ENCODE measurements at places on chromosomes 5 and 9.

GRCh38 chr5:90641528-90641927 lies 82.9 kb downstream of the ADGRV1 start:
- DNase-seq = no peak

DNA sequence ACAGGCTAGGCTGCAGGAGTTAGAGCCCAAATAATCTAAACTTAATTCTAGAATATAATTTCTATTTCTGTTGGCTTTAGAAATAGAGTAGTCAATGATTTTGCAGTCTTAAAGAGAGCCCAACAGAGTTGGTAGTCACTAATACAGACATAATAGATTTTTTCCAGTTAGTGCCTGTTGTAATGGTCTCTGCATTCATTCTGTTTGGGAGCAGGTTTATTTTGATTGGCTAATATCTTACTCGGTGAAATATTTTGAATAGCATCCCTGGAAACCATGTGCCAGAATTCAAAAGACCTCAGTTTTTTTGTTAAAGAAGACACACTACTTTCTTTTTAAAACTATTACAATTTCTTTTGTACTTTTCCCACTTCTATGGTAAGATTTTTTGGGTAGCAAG lies 107.2 kb downstream of the RASGRF2 start:
- DNase-seq = no peak

- DNase-seq = no peak
These were observed 286 bp upstream of the BSPRY start for GRCh38 chr9:113349066-113349444.

- no peak for DNase-seq
These were observed 569.5 kb upstream of the WWC1 start for GRCh38 chr5:167721926-167722440.

GRCh38 chr5:134175921-134176510 lies 734 bp downstream of the SKP1 start:
- peak; percentile 29 for DNase-seq

DNA sequence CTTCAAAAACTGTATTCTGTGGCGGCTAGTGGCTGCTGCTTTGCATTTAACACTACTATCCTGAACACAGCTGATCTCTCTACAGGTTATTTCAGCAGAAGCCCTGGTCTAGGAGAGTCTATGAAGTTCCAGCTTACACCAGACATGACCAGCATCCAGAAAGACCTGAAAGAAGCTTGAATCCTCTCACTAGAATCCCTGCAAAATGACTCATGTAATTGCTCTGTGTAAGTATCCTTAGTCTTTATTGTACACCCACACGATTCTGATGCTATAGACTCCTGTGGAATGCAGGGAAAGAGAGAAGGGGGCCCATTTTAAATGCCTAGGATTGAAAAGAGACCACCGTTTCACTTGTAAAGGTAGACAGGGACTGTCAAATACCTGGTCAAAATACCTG lies 859 bp upstream of the GRIA1 start:
- no peak for DNase-seq

GRCh38 chr9:114037249-114037648 lies 40.9 kb downstream of the AMBP start:
- DNase-seq = no peak

DNA sequence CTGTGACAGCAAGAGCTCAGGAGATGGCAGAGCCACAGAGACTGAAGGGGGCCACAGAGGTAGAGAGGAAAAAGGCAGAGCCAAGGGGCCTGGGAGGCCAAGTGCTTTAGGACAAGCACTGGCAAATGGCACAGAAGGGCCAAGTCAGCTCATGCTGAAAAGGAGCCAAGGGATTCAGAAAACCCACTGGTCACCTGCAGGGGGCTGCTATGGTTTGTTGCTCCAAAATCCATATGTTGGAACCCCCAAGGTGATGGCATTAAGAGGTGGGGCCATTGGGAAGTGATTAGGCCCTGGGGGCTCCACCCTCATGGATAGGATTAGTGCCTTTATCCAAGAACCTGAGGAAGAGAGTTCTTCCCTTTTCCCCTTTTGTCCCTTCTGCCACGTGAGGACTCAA lies 165.4 kb downstream of the ARSB start:
- no peak for DNase-seq

- DNase-seq = no peak
These were observed 599.3 kb upstream of the SGCD start for GRCh38 chr5:155727512-155728145.

DNA sequence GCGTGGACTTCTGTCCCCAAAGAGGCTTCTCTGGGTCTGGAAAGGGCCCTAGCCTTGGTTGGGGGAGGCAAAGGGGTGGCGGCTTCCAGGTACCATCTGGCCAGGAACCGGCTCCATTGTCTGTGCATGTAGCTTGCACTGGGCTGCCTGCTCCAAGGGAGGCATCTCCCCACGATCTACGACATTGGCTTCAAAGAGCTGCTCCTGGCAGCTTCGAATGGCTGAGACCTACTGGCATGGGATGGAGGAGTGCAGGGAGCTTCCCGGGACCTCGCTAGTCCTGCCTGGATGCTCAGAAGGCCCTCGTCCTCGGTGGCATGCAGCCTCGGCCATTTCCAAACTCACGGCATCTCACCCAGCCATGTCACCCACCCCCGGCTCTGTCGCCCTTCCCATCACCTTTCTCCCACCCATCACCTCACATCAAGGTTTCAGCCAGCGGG lies 137.8 kb downstream of the KCNIP1 start:
- DNase-seq = no peak

GRCh38 chr5:17123010-17123409 lies 94.4 kb upstream of the BASP1 start:
- DNase-seq = no peak

- DNase-seq = no peak
These were observed 5.5 kb upstream of the SHB start for GRCh38 chr9:38074441-38074961.

GRCh38 chr5:54229041-54229780 lies 81.2 kb downstream of the ARL15 start:
- peak; percentile 62 for DNase-seq

GRCh38 chr5:107774316-107774715 lies 103.6 kb upstream of the EFNA5 start:
- DNase-seq = no peak

DNA sequence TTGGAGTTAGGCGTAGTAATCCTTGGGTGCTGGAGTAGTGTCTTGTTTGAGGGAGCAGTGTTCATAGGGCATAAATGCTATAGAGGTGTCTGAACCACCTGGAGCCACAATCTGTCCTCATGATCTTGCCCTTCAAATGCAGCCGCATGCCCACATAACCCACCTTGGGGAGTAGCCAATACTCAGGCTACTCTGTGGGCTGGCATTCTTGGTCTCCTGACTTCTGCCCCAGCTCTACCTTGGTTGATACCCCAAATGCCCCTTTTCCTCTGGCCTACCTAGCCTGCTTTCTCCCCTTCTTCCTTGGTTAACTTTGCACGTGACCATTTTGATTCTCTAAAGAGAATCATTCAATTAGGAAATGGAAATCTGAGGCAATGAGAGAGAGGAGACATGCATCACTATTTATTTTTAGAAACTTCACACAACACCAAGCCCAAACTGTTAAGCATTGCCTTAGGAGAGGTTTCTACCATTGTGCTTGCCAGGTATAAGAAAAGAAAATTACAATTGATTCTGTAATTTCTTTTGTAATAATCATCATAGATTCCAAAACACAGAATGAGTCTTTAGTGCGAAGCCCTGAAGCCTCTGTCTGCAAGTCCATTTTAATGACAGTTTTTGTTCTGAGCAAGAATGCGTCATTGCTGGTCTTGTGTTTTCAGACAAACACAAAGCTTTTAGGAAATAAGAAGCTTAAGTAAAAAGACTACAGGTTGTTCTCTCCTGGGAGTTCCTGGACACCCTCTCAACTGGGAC lies 135.2 kb downstream of the C9orf152 start:
- no peak for DNase-seq

GRCh38 chr5:135995976-135996375 lies 32.8 kb upstream of the TGFBI start:
- DNase-seq = no peak

- no peak for DNase-seq
These were observed 12.5 kb upstream of the WNK2 start for GRCh38 chr9:93171261-93171990.

GRCh38 chr5:158436271-158437065 lies 577.5 kb upstream of the CLINT1 start:
- no peak for DNase-seq

DNA sequence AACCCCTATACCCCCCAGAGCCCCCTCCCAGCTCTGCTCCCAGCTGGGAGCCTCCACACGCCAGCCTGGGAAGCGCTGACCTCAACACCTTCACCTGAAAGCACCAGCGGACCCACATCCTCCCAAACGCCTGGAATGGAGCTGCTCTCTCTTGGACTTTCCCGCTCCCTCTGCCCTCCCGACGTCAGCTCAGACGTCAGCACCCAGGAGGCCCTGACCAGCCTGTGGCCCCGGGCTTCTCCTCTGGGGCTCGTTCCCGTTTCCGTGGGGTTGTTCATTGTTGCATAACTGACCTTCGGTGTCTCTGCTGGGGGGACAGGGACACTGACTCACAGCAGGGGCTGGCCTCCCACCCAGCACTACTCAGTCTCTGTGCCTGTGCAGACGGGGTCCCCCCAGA lies 35.0 kb upstream of the SLC6A3 start:
- no peak for DNase-seq

DNA sequence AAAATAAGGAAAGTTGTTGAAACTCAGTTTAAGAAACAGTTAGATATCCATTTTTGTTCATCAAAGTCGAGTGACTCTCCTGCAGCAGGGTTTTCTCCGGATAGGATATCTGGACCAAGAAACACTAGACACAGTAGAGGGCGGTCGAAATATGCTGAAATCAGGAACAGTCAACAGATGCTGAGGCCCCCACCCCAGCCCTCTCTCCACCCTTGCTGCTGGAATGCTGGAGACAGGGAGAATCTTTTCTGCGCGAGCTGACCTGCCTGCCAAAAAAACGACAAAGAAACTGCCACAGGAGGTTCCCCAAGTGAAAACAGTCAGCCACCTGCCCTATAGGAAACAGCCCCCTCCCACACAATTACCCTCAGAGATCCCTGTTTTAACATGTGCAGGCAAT lies 4.3 kb upstream of the IL13 start:
- DNase-seq = no peak

GRCh38 chr5:151672516-151672915 lies 14.2 kb downstream of the SPARC start:
- DNase-seq = no peak

- no peak for DNase-seq
These were observed 58.8 kb upstream of the RAI14 start for GRCh38 chr5:34597034-34598027.

- peak; percentile 85 for DNase-seq
These were observed 1.3 kb downstream of the FBXL7 start for GRCh38 chr5:15501091-15501791.

- no peak for DNase-seq
These were observed 7.8 kb downstream of the PLEKHG4B start for GRCh38 chr5:99815-100214.

- DNase-seq = no peak
These were observed 142.0 kb upstream of the ALDH1B1 start for GRCh38 chr9:38250279-38251035.

- no peak for DNase-seq
These were observed 85.5 kb downstream of the AK8 start for GRCh38 chr9:132792547-132792946.

- no peak for DNase-seq
These were observed 64.8 kb upstream of the ZNF462 start for GRCh38 chr9:106798016-106798799.

- DNase-seq = no peak
These were observed 187.0 kb upstream of the TRPM3 start for GRCh38 chr9:71308454-71308853.

DNA sequence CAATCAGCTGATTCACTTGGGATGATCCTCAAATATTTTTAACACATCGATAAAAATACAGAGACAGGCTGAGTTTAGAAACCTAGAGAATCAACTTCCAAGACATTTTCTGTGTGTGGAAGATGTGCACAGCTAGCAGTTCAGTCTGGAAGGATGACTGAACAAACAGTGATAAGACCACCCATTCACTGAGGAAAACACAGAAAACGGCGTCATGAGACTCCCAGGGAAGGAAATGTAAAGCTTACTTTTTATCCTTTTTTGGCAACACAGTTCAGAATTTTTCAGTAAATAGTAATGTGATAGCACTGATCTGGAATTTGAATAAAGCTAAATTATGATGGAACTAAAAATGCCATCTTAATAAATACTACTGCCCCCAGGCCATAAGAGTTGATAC lies 277.6 kb downstream of the SEMA5A start:
- DNase-seq = peak; percentile 22

- peak; percentile 72 for DNase-seq
These were observed 171.8 kb upstream of the TNC start for GRCh38 chr9:115289757-115290208.

DNA sequence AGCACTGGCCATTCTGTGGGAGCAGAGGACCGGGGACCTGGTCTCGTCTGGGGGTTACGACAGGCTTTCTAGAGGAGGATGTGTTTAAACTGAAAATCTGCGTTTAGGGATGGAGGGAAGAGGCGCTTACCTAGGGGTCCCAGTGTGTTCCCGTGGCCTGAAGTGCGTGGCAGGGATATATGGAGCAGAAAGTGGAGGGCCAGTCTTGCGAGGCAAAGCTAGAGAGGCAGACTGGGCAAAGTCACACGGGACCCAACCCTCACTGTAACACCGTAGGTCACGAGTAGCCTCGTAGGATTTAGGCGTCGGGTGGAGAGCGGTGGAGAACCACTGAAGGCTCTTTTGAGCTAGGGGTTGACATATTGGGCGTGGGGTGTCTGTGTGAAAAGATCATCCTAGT lies 32.8 kb upstream of the POMT1 start:
- no peak for DNase-seq

DNA sequence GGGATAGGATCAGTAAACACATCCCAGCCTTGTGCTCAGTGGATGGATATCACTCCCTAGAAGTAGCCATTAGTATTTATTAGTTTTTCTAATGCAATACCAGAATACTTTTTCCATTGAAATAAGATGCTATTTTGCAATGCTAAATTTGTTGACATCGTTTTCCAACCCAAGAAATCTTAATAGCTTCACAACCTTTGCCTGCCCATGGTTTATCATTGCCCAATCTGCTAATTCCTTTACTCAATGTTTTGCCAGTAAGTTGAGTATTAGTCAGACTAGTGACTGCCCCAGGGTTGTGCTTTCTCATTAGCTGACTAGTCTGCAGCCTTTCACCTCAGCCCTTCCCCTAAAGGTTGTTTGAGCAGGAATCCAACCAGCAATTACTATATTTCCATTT lies 62.9 kb downstream of the NREP start:
- DNase-seq = no peak

DNA sequence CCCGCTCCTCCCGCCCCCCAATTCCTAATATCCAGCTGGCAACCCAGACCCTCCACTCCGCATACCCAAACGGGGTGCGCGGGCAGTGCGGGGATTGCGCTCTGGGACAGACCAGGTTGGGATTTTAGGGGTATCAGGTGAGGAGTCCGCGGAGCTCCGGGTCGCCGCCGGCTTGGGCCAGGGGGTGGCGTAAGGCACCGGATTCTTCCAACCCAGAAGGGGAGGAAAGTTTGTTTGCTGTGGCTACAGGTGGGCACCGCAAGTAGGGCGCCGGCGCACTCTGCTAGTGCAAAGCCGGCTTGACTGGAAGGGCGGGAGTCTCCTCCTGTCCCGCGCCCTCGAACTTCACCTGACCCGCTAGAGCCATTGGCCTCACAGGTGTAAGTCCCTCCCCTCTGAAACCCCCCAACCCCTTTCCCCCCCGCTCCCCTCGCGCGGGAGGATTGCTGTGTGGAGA lies 709 bp downstream of the IQGAP2 start:
- peak; percentile 47 for DNase-seq
